ENCODE measurements at places on chromosomes 1 and 21.

DNA sequence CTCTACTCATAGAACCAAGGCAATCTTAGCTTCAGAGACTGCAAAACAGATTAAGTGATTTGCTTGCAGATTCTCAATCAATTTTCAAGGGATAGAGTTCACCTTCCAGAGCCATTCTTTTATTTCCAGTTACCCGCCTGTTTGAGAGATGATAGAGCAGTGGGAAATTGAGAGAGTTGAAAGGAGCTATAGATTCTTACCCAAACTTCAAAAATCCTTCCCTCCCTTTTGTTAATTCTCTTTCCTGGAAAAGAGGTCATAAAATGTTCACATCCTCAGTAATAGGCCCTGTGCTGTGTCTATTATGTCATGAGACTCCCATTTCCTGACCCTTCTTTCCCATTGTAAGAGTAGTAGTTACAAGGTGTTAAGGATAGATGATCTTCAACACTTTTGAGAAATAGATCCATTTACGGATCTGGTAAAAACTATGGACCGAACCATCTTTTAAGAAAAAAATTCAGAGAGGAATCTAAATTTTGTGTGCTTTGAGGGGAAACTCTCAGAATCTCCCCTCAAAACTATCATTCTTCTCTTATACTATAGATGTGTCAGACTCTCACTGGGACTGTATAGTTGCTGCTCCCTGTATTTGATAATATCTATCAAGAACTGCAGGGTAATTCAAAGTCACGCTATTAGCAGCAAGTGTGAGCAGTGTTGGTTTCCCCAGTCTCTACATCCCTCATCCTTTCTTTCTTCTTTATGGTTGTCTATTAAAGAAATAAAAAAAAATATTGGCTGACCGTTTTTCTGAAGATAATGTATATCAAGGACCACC lies 8.0 kb downstream of the RGS4 start:
- DNase-seq: no peak

- no peak for DNase-seq
These were observed 13.6 kb downstream of the C1orf52 start for GRCh38 chr1:85245891-85246290.

DNA sequence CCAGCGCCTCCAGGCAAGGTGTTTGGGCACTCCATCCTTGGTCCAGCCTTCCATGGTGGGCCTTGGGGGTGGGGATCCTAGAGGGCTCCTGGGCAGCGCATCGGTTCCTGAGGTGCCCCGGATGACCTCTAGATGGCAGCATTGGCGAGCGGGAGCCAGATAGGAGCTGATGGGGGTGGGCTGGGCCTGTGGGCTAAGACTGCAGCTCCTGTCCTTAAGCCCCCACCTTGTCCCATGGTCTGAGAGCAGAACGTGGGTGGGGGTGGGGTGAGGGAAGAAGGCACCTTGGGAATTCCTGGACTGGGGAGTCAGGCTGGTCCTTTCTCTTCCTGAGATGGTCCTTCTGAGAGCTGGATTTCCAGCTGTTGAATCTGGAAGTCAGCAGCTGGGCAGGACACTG lies 93.4 kb upstream of the CSF3R start:
- peak; percentile 74 for DNase-seq

- no peak for DNase-seq
These were observed 36.1 kb upstream of the CHIT1 start for GRCh38 chr1:203265541-203265940.

DNA sequence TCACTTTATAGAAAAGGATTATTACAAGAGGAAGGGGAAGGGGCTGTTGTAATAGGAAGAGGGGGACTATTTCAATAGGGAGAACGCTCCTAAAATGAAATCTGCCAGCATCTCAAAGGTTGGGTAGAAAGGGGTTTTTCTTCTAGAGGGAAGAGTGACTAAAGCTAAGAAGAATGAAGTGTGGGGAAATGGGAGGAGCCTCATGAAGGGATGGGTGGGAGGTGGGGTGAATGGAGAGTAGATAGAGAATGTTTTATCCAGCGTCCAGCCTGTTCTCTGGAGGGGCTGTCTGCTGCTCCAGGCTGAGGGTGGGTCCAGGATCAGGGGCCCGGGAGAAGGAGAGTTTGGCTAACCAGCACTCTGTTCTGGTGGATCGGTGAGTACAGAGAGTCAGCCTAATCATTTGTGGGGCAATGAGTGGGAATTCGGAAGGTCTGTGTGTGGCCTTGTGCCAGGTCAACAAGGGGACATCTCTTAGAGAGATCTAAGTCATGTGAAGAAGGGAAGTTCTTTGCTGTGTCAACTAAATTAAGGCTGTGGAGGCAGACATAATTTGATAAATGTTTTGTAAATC lies 25.2 kb downstream of the VN1R5 start:
- no peak for DNase-seq

GRCh38 chr1:10187026-10187334 lies 23.4 kb upstream of the KIF1B start:
- DNase-seq: no peak
